ENCODE measurements at places on chromosomes 1 and 21.

DNA sequence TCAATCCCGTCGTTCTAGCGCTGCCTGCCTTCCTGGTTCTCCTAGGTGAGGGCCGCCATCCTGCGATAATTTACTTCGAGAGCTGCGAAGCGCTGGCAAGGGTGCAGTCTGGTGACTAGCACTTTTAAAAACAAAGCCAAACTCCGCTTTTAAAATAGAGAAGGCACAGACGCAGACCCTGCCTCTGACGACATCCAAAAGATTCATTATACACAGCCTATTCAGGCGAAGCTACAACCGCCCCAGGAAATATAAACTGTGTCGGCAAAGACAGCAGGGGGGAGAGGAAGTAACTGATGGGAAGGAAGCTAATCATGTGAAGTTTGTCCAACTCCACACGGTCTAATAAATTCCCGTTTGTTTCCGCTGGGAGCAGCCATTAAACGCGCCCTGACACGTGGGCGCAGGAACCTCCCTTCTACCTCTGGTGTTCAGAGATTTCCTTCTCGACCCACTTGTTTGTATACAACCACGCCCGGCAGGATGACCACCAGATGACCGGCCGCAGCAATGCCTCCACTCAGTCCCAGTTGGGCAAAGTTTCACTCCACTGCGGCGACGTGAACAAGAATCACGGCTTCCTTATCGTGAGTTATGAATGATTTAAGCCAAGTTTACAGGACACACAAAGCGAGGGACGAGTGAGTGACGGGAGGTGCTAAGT, 1.3 kb downstream of the GNG12 start:
- DNase-seq = no peak

GRCh38 chr1:225460021-225460736, 32.3 kb upstream of the LBR start:
- no peak for DNase-seq

GRCh38 chr1:68954841-68955240, 458.0 kb upstream of the DEPDC1 start:
- DNase-seq = no peak

- DNase-seq = no peak
These were observed 13.6 kb downstream of the SHCBP1L start for GRCh38 chr1:182939413-182939812.

- DNase-seq = no peak
These were observed 570.9 kb upstream of the CAMK1G start for GRCh38 chr1:209012443-209013196.

DNA sequence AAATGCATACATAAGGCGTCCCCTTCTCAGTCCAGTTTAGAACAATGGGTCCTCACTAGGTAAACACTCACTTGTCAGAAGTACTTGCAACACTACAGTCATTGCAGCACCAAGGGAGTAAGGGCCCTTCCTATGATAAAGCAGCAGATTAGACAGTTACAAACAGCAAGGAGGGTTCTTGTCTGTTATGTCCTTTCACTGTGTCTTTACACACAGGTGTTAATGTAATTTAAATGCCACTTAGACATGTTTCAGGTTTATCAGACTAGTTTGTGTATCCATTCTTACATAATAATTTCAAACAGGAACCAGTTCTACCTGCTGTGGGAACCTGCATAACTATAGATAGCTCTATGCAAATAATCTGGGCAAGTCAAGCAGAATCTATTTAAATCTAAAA, 105.6 kb upstream of the USH2A start:
- no peak for DNase-seq

DNA sequence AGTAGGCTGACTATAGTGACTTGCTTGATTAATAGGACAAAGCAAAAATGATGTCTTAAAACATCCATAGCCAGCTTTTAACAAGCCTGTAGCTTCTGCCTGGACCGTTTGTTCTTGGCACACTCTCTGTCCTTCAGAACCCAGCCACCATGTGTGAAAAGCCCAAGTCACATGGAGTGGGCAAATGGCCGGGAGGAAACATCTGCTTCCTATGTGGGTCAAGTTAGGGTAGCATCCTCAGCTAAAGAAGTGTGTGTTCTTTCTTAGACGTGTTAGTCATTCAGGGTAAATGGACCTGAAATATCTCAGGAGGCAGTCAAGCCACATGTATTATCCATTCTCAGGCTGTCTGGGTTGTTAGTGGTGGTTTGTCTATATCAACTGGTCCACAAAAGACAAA, 23.4 kb downstream of the RD3 start:
- no peak for DNase-seq

- DNase-seq = no peak
These were observed 1.2 kb downstream of the SCAF4 start for GRCh38 chr21:31730712-31731055.

GRCh38 chr1:42282024-42282579, 52.9 kb downstream of the FOXJ3 start:
- DNase-seq = no peak

- DNase-seq = no peak
These were observed 1.8 kb downstream of the HYI start for GRCh38 chr1:43451701-43452532.

DNA sequence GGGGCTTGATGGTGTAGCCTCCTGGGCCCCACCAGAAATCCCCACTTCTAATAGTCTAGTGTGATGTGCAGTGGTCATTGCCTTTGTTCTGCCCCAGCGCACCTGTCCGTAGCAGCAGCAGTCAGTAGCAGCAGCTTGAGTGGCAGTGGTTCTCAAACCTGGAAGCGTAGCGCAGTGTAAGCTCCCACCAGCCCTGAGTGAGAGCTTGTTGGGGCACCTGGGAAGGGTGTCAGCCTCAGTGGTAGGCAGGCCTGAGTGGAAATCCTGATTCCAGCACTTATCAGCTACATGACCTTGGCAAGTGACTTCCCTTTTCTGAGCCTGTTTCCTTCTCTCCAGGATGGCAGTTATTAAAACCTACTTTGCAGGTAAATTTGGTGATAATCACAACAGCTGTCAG, 41.6 kb upstream of the EPHA8 start:
- no peak for DNase-seq

GRCh38 chr21:36825658-36826057, 126.7 kb downstream of the SIM2 start:
- no peak for DNase-seq

GRCh38 chr1:217088521-217089284, 365.5 kb upstream of the ESRRG start:
- no peak for DNase-seq

GRCh38 chr1:116312681-116313069, 60.4 kb upstream of the ATP1A1 start:
- DNase-seq = no peak

DNA sequence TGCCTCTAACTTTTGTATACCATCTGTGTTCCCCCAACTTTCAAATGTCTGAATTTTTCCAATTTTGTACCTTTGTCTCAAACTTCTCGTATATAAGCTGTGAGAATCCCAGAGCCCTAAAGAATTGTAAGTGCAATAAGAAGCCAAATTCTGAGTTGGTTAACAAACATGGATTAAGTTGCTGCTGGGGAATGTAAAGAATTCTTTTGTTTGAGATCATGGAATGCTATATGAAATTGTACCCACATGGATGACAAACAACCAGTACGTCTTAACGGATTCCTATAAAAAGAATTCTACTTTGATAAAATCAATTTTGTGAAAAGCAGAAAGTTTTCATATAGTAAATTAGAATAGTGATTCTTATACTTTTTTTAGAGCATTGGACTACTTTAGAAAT, 72.4 kb upstream of the CYP2J2 start:
- no peak for DNase-seq

DNA sequence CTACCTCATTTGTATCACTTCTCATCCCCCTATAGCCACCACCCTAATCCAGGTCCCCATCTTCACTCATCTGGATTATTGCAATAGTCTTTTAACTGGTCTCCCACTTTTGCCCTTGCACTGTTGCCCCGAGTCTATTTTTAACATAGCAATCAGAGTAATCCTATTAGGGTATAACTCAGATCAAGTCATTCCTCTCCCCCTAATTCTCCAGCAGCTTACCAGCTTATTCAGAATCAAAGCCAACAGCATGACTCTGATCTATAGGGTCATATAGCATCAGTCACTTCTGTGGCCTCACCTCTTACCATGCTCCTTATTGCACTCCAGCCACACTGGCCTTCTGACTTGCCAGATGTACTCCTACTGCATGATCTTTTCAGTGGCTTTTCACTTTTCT, 140.7 kb downstream of the PAPPA2 start:
- DNase-seq = no peak

DNA sequence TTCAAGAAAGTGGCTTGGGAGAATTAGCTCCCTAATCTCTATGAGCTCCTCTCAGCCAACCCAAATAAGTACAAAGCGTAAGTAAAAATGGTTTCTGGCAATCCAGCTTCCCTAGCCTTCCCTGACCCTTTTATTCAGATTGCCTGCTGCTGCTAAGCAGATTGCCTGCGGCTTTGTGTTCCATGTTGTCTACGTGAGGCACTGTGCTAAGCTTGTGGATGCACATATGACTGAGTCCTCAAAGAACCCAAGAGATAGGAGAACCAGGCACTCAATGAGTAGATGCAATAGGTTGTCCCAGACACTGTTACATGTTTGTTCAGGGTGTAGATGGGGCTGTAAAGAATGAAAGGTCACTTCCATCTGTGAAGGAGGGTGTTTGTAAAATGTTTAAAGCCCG, 6.3 kb upstream of the OSBPL9 start:
- no peak for DNase-seq

GRCh38 chr21:34817821-34818661, 149.2 kb downstream of the CLIC6 start:
- DNase-seq = no peak

DNA sequence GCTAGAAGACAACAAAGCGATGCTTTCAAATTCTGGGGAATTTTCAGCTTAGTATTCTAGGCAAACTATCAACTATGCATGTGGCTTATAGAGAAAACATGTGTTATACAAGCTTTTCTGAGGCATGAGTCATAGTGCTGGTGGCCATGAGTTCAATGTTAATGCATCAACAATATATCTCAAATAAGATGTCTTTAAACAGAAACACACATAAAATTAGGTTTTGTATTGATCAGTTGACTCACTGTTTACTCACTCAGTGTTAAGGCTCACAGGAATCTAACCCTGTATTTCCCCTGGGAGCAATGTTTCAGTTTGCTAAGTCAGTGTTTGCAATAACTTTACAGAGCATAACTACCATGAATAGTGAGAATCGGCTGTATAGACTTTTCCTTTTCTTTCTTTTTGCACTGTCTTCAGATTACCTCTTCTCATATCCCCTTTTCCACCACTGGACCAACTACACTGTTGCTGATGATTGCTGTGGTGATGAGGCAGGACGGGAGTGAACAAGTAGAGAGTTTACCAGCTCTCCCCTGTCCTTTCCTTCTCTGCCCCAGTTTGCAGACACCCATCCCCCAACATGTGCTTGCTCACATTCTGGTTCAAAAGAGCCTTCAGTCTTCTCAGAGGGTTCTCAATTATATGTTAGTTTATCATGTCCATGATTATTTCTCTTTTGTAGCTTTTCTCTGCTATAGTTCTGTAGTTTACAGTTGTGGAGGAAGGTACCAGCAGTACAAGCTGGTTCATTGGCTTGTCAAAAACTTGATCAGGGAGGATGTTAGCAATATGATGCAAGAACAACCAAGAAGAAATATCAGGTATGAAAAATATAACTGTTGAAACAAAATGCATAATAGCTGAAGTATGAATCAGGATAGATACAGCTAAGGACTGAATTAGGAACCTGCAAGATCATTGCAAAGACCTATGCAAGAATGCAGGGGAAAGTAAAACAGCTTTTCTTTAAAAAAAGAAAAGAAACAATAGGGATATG, 23.9 kb downstream of the CD2 start:
- DNase-seq = no peak

GRCh38 chr1:63794939-63795378, 21.1 kb downstream of the ROR1 start:
- no peak for DNase-seq

DNA sequence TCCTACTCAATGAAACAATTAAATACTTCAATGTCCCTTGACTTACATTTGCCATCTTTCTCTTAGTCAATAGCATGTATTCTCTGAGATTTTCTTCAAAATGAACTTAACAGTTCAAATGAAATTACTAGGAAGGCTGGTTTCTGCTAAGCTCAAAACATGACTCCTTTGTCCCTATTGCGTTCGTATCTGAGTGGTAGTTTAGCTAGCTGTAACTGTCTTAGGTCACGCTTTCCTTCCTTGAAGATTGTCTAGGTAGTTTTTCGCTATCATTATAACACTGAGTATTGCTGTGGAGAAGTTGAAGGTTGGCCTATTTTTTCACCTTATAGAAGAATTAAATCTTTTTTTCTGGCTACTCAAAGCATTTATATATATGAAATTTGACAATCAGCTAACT, 1535.2 kb downstream of the PLA2G4A start:
- no peak for DNase-seq

DNA sequence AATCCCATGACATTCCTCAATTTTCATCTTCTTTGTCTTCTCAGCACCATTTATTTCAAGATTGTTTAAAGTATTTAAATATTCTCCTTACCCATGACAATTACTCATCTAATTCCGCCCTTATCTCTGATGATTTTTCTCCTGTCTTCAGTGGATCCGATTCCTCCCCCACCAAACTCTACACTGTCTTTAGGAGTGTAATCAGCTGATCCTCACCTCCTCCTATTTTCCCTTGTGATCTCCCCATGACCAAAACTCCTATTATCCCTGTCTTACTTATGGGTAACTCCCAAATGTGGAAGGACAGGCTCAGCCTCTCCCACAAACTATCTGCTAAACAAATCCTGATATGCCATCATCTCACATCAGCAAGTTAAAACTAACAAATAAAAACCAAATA, 335.3 kb upstream of the RUNX1 start:
- no peak for DNase-seq

DNA sequence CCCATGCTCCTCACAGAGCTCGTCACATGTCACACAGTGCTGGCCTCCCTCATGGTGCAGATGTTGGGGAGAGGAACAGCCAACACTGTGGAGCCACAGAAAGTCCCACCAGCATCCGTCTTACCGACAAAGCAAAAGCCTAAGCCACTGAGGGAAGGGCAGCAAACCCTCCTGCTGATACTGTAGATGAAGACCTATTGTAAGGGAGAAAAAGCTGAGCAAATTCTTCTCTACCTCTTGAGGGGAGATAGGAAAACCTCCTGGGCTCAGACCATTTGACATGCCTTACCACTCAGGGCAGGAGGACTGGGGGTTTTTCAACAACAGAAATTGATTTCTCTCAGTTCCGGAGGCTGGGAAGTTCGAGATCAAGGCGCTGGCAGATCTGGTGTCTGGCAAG, 95.9 kb downstream of the WDR64 start:
- no peak for DNase-seq

- no peak for DNase-seq
These were observed 7.3 kb downstream of the GJA5 start for GRCh38 chr1:147753081-147753480.

DNA sequence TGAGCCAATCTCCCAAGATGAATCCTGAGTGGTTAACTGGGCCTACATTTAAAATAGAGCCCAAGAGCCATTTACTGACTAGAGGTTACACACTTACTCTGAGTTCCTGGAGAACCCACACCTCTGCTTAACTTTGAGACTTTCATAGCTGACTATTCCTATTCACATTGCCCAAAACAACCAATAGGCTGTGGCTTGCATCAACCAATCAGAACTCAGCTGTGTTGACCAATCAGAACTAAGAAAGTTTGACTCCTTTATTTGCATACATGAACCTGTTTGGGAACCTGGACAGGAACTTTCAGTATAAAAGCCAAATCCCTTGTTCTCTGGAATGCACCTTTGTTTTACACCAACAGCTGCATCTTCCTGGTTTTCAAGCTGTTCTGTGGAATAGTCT, 9.5 kb downstream of the ZSWIM5 start:
- no peak for DNase-seq

GRCh38 chr1:168755800-168756418, 26.9 kb upstream of the DPT start:
- no peak for DNase-seq

- no peak for DNase-seq
These were observed 29.6 kb downstream of the DMBX1 start for GRCh38 chr1:46519209-46519608.

GRCh38 chr1:104702731-104703130, 953.0 kb downstream of the AMY1C start:
- DNase-seq = no peak

Measured in activated naive CD4-positive, alpha-beta T cell treated with anti-CD3 and anti-CD28 coated beads, Interleukin-2, amount 50 U/mL, for 16 hours (primary cell).